Breast epithelium (tissue), 4 donors: ENCODE measurements at places on chromosomes 7 and 10.

DNA sequence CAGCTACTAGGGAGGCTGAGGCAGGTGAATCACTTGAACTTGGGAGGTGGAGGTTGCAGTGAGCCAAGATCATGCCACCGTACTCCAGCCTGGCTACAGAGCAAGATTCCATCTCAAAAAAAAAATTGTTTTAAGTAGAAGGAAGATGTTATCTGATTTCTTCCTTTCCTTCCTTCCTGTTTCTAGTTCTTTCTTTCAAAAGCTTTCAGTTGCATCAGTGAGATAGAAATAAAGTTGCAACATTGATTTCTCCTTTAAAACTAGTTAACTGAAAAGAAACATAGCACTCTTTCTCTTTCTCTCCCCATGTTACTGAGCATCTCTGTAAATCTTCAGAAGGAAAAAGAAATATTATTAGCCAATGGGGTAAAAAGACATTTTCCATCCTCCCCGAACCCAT, 37.5 kb downstream of the CNNM1 start:
- no peaks in the 10 kb centered on the region for H3K36me3 ChIP-seq
- no peak for DNase-seq
- H3K4me3 ChIP-seq: no peak overlapping the region
- no peaks in the 10 kb centered on the region for H3K27me3 ChIP-seq
- no peak overlapping the region for H3K27ac ChIP-seq

DNA sequence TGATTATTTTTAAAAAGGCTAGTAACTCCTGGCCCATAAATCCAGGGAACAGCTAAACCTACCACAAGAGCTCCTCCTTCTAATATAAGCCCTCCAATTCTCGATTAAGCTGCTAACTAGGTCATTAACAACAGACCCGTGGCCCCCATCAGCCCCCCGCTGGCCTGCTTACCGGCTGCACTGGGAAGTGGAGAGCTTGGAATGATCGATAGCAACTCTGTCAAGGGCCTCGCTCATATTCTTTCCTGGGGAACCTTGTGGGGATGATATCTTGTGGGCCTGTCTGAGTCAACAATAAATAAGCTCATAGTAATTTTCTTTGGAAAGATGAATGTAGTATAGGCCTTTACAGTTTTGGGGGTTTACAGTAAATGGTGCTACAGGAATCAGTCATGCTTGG, 353.5 kb downstream of the TCERG1L start:
- H3K27ac ChIP-seq: no peak overlapping the region
- H3K36me3 ChIP-seq: no peaks in the 10 kb centered on the region
- no peak for DNase-seq
- no peaks in the 10 kb centered on the region for H3K27me3 ChIP-seq
- no peak overlapping the region for H3K4me3 ChIP-seq

DNA sequence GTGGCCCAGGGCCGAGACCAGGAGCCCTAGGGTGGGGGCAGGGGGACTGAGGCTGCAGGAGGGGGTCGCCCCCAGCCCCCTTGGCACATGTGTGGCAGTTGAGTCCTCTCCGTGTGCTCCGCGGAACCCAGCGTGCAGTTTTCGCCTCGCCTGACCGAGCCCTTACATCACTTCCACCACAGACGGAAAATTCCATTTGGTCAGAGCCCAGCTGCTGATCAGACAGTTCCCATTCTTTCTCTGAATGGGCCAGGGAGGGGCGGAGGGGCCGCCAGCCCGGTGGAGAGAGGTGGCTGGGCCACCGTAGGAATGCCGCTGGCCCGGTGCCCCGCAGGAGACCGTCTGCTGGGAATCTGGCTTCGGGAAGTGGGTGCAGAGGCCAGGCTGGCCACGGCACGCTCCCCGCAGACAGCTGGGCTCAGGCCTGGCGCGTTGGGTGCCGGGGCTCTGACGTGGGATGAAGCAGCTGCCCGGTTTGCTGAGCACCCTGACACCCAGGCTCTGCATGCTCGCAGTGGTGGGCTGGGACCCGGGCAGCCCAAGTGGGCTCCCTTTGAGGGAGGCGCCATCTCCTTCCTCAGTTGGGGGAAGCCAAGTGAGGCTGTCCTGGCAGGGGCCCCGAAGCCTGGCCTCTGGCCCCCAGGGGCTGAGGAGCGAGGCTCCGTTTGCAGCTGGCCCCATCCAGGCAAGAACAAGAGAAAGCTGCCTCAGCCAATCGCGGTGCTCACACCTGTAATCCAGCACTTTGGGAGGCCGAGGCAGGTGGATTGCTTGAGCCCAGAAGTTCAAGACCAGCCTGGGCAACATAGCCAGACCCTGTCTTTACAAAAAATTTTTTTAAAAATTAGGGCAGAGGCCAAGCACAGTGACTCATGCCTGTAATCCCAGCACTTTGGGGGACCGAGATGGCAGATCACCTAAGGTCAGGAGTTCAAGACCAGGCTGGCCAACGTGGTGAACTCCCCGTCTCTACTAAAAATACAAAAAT, 9.9 kb downstream of the TTYH3 start:
- DNase-seq: peak; percentile 83
- peaks cover 17% of the 10 kb centered on the region for H3K4me1 ChIP-seq
- H3K27ac ChIP-seq: peak overlapping the region; percentile 71
- no peaks in the 10 kb centered on the region for H3K27me3 ChIP-seq

GRCh38 chr10:60290558-60290957, 99.1 kb downstream of the ANK3 start:
- no peak for DNase-seq
- no peaks in the 10 kb centered on the region for H3K36me3 ChIP-seq

DNA sequence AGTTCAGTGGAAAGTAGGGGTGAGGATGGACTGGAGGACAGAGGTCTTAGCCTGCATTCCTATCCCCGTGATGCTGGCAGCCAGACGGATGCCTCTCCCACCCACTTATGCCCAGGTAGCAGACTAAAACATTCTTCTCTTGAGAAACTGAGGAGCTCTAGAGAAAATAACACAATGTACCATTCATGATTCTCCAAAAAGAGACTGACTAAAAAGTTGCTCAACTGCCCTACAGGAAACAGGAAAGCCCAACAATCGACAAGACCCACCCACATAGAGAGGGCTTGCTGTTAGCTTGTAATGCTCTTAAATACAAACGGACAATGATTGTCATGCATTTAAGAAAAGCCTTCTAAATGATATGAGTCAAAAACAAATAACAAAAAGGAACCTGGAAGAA, 33.2 kb upstream of the PDE1C start:
- no peaks in the 10 kb centered on the region for H3K36me3 ChIP-seq
- H3K27me3 ChIP-seq: no peaks in the 10 kb centered on the region
- no peak for DNase-seq
- H3K4me1 ChIP-seq: no peaks in the 10 kb centered on the region
- H3K27ac ChIP-seq: peak overlapping the region; percentile 57

DNA sequence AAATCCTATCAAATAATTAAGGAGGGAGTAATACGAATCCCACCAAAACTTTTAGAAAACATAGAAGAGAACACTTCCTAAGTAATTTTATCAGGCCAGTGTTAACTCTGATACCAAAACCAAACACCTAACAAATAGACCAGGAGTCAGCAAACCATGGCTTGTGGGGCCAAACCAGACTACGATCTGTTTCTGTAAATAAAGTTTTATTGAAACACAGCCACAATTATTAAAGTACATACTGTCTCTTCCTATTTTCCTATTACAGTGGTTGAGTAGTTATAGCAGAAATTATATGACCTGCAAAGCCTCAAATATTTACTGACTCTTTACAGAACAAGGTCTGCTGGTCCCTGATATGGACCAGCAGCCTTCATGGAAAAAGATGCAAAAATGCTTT, 73.1 kb upstream of the ELN start:
- H3K27me3 ChIP-seq: no peaks in the 10 kb centered on the region
- no peak for DNase-seq
- H3K36me3 ChIP-seq: no peaks in the 10 kb centered on the region
- H3K4me3 ChIP-seq: no peak overlapping the region
- H3K27ac ChIP-seq: no peak overlapping the region
- H3K4me1 ChIP-seq: no peaks in the 10 kb centered on the region

GRCh38 chr7:70153933-70154332, 555.7 kb downstream of the AUTS2 start:
- no peak overlapping the region for H3K4me3 ChIP-seq
- H3K27ac ChIP-seq: no peak overlapping the region
- H3K4me1 ChIP-seq: no peaks in the 10 kb centered on the region

GRCh38 chr10:88129013-88129412, 265.6 kb downstream of the PTEN start:
- H3K4me1 ChIP-seq: no peaks in the 10 kb centered on the region
- no peaks in the 10 kb centered on the region for H3K27me3 ChIP-seq
- H3K4me3 ChIP-seq: no peak overlapping the region

- no peaks in the 10 kb centered on the region for H3K4me1 ChIP-seq
- H3K27me3 ChIP-seq: no peaks in the 10 kb centered on the region
- H3K36me3 ChIP-seq: no peaks in the 10 kb centered on the region
- H3K4me3 ChIP-seq: no peak overlapping the region
- no peak overlapping the region for H3K27ac ChIP-seq
These were observed 76.3 kb upstream of the MRLN start for GRCh38 chr10:59829601-59830000.

DNA sequence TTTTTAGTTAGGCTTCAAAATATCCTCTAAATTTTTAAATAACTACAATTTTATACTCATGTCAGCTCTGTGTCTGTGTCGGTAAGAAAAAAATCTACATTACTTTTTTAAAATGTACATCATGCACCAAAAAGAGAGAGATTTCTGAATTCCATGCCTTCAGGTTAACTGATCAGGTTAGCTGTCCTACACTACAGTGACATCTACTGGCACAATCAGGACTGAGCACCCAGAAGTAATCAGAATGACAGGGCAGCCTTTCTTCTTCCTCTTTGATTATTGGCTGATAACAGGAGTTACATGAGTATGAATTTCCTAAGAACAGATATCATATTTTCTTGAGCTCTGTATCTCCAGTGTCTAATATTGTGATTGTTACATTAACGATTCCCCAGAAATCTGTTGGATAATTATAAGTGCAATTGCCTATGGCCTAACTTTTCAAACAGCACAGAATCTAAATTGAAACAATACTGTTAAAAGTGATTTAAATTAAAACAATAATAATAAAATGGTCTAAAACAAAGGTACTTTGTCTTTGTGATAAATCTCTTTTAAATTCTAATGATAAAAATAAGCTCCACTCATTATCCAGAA, 41.8 kb upstream of the HYCC1 start:
- no peaks in the 10 kb centered on the region for H3K4me1 ChIP-seq
- no peak for DNase-seq
- no peak overlapping the region for H3K4me3 ChIP-seq
- no peaks in the 10 kb centered on the region for H3K36me3 ChIP-seq

GRCh38 chr10:11440250-11441150, 170.9 kb downstream of the USP6NL start:
- no peaks in the 10 kb centered on the region for H3K36me3 ChIP-seq
- H3K4me3 ChIP-seq: no peak overlapping the region
- H3K27ac ChIP-seq: no peak overlapping the region
- H3K4me1 ChIP-seq: no peaks in the 10 kb centered on the region
- no peak for DNase-seq

- no peak overlapping the region for H3K27ac ChIP-seq
- no peaks in the 10 kb centered on the region for H3K27me3 ChIP-seq
- H3K4me3 ChIP-seq: no peak overlapping the region
- no peaks in the 10 kb centered on the region for H3K4me1 ChIP-seq
These were observed 615.8 kb downstream of the CCSER2 start for GRCh38 chr10:84944187-84944586.

GRCh38 chr10:63391812-63392211, 74.0 kb downstream of the JMJD1C start:
- no peaks in the 10 kb centered on the region for H3K27me3 ChIP-seq
- no peak overlapping the region for H3K27ac ChIP-seq
- H3K4me3 ChIP-seq: no peak overlapping the region

GRCh38 chr7:157412021-157412443, 75.2 kb downstream of the DNAJB6 start:
- no peak for DNase-seq
- H3K27me3 ChIP-seq: no peaks in the 10 kb centered on the region
- H3K36me3 ChIP-seq: no peaks in the 10 kb centered on the region
- no peak overlapping the region for H3K4me3 ChIP-seq
- no peak overlapping the region for H3K27ac ChIP-seq

DNA sequence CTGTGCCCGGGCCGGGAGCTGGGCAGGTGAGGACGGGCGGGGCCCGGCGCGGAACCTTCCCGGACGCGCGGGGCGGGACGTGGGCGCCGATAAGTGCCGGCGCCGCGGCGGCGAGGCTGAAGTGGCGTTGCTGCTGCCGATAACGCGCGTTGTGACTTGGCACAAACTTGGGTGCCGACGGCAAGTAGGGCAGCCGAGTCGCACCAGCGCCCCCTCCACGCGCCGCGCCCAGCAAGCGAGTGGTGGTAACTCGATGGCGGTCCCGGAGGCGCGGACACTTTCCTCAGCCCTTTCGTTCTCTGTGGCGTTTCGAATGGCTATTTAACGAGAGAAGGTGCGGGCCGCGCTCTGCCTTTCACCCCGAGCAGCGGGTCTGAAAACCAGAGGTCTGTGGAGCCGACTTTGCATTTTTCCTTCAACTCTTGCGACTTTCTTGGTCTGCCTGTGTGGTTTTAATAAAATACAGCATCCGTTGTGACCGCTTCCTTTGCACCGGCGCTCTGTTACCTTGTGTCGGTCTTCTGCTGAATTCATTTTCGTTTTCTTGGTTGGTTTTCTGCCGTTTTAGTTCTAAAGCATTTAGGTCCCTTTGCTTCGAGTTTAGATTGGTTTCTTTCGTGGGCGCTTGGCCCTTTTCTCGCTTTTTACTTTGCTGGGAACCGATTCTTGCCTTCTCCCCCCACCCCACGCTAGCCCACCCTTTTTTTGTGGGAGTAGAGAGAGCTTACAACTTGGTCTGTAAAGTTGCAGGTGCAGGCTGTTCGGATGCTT, 701 bp downstream of the STK17A start:
- peak overlapping the region; percentile 99 for H3K4me3 ChIP-seq
- peak overlapping the region; percentile 93 for H3K27ac ChIP-seq

DNA sequence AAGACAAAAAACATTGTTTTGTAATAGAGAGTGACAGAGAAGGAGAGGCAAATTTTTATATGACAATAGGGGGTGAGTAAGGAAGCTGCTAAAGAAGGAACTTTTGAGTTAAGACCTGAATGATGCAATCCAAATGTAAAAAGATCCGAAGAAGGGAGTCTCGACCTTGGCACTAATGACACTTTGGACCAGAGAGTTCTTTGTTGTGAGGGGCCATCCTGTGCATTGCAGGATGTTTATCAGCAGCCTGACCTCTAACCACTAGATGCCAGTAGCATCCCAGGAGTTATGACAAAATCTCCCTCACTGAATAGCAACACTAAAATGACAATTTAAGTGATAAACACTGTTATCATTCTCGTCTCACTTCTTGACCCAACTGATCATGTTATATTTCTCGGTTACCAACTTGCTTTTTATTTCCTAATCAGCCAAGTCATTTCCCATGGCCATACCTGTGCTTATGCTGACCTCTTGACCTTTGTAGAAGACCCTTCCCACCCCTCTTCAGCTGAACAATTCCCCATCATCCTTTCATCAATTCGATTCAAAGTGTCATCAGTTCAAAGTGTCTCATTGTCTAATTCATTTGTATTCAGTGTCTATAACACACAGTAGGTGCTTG, 30.0 kb downstream of the DGKI start:
- no peaks in the 10 kb centered on the region for H3K27me3 ChIP-seq
- no peaks in the 10 kb centered on the region for H3K4me1 ChIP-seq
- H3K4me3 ChIP-seq: no peak overlapping the region
- H3K27ac ChIP-seq: no peak overlapping the region
